ENCODE measurements at places on chromosomes 3 and 15.

GRCh38 chr15:79248183-79248582 is 34.3 kb upstream of the ANKRD34C start:
- DNase-seq = no peak

DNA sequence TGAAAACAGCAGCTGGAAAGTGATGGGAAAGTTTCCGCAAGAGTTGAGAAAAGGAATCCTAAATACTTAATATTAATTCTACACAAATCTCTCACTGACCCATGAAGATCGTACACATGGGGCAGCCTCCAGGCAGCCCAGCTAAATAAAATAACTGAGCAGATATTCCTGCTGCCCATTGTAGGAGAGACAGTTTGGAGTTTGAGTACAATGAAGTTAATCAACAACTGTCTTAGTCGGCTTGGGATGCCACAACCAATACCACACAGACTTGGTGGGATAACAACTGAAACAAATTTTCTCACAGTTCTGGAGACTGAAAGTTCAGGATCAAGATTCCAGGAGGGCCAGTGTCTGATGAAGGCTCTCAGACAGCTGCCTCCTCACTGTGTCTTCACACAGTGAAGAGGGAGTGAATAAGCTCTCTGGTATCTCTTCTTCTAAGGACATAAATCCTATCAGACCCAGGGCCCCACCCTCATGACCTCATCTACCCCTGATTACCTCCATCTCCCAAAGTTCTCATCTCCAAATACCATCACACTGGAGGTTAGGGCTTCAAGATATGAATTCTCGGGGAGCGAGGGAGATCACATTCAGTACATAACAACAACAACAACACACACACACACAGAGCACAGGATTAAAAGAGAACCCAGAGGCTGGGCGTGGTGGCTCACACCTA is 9.7 kb downstream of the TRPM7 start:
- DNase-seq = no peak

GRCh38 chr3:60752809-60753208 is 498.4 kb downstream of the FHIT start:
- DNase-seq = no peak

GRCh38 chr3:69547461-69547880 is 161.6 kb upstream of the FRMD4B start:
- DNase-seq = no peak

- no peak for DNase-seq
Measured at GRCh38 chr15:78938658-78939488, 6.0 kb downstream of the CTSH start.

DNA sequence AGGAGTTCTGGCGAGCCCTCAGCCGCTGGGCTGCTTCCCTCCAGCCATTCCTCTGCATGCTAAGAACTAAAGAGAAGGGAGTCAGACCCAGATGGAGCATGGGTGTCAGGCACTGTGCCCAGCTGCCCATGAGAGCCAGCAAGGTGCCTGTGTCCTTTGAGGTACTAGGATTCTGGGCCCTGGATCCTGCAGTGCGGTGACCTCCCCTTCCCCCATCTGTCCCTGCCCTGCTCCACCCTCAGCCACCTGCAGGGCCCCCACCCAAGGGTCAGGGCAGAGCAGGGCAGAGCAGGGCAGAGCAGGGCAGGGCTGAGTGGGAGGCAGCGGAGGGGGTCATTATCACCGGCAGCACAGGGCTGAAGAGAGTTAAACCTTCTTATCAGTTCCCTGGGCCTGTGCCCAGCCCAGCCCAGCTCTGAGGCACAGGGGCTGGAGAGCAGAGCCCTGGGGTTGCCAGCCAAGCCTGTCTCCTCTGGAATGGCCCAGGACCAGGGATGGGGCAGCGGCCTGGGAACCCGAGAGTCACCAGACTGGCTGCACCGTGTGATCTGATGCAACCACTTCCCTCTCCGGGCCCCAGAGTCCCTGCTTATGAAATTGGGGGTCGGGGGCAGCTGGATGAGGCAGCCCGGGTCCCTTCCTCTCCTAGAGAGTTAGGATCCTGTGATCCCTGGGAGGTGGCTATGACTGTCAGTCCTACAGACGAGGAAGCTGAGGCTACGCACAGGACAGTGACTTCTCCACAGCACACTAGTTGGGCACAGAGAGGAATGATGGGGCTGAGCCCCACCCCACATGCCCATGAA is 17.3 kb downstream of the ZDHHC19 start:
- DNase-seq = no peak

- DNase-seq = no peak
Measured at GRCh38 chr15:38853608-38854007, 289.0 kb upstream of the RASGRP1 start.

DNA sequence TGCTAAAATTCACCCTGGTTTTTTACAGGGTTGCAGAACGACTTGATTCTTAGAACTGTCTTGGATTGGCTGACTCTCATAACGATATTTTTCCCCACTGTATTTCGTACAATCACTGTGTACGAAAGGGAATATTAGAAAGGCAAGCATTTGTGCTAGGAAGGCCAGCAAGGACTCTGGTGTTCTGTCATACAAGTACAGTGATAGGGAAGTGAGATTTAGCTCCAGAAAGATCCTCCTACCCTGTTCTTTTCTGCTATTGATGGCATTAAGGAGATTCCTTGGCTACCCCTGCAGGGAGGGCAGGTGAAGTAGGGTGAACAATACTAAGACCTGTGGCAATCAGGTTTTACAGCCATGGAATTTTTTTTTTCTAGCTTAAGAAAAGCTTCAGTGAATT is 53.8 kb upstream of the SCAANT1 start:
- DNase-seq = no peak

GRCh38 chr3:141725036-141725435 is 13.1 kb upstream of the RNF7 start:
- DNase-seq = no peak

- DNase-seq = no peak
Measured at GRCh38 chr3:122246199-122246598, 62.7 kb downstream of the CASR start.

DNA sequence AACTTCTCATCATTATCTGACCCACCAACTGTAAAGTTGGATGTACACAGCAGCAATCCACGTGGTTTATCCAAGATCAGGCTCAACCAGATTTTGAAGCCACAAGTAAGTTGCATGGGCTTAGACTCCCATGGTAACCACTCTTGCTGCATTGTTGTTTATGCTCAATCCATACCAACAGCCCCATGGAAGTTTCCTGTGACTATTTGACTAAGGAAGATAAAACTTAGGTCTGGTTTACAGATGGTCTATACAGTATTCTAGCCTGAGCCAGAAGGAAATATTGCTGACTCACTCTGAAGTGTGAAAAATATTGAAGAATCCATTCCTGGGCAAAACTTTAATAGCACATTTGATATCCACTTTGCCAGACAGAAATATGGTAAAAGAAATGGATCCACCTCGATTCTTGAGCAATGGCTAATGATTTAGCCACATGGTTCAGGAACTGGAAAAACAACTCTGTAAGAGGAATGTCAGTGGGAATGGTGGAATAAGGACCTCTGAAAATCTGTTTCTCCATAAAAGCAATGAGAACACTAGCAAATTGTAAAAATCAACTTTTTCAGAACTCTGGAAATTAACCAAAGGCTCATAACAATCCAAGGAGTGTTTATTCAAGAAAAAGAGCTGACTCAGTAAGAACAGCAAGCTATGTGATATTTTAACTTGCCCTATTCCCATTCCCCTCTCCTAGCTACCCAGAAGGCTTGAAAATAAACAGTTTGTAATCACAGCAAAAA is 162.9 kb upstream of the STT3B start:
- no peak for DNase-seq

- DNase-seq = peak; percentile 51
Measured at GRCh38 chr3:16448639-16449070, 64.8 kb downstream of the RFTN1 start.

All from stimulated activated CD4-positive, alpha-beta T cell treated with anti-CD3 and anti-CD28 coated beads, Interleukin-4, amount 100 ng/mL, for 48 hours (primary cell).